ENCODE measurements at places on chromosomes 6 and 20.

GRCh38 chr6:145559836-145560235 is 175.5 kb downstream of the EPM2A start:
- no peak for DNase-seq
- H3K4me1 ChIP-seq, result no peaks in the 10 kb centered on the region
- H3K36me3 ChIP-seq, result no peaks in the 10 kb centered on the region
- no peak overlapping the region for H3K27ac ChIP-seq
- H3K27me3 ChIP-seq, result no peaks in the 10 kb centered on the region
- H3K4me3 ChIP-seq, result no peak overlapping the region

- DNase-seq, result no peak
- H3K36me3 ChIP-seq, result no peaks in the 10 kb centered on the region
- H3K4me3 ChIP-seq, result no peak overlapping the region
Measured at GRCh38 chr6:139712830-139713229, 338.4 kb upstream of the CITED2 start.

DNA sequence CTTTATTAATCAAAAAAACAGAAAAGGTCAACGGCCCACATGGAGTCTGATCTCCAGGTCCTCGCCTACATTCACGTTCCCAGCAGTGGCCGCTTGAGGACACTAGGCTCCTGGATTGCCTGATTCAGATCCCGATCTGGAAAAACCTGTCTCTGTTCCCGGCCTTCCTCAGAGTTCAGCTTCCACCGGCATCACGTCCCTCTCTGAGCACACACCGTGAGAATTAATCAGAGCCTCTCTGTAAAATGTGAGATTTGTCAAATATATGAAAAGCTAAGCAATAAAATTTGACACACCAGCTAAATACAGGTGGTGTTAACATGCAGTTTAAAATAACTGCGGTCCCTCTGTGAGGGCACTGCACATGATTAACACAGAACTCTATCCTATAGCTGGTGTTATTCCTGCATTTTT is 122.8 kb upstream of the COL21A1 start:
- H3K4me3 ChIP-seq, result no peak overlapping the region
- H3K36me3 ChIP-seq, result no peaks in the 10 kb centered on the region
- peak overlapping the region; percentile 41 for H3K27ac ChIP-seq
- H3K4me1 ChIP-seq, result peaks cover 21% of the 10 kb centered on the region
- peak; percentile 62 for DNase-seq

DNA sequence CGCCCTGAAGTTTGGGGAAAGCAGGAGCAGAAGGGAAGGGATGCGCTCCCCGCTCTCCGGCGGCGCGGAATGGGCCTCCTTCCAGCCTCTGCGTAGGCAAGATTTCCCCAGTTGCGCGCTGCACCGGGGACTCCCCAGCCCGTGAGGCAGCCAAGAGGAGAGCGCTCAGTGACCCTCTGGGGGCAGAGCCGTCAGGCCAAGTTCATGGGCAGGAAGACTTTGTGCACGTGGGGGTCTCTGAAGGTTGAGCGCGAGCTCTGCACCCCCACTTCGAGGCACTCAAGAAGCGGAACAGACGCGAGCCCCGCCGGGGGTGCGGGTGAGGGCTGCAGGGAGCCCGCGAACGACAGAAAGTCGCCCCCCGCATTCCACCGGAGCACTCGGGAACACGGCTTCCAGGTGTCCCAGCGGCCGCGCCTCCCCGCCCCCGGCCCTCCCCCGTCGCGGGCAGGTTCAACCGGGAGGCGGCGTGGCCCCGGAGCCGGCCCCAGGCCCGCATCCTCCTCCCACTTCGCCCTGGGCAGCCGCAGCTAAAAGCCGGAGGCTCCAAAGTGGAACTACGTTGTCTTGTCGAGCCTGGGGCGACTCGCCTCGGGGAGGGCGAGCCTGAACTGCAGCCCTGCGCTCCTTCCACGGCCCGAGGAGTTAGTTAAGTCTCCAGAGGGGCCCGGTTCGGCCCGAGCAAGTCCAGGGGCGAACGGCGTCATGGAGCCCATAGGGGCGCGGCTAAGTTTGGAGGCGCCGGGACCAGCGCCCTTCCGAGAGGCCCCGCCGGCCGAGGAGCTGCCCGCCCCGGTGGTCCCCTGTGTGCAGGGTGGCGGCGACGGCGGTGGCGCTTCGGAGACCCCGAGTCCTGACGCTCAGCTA is at the start of gene PPP1R3G:
Gene PPP1R3G (plus strand): TSS at position 561 of the 867 bp plus-strand sequence. CDS start 145 bp downstream, at position 706.
- peaks cover 7% of the 10 kb centered on the region for H3K4me1 ChIP-seq
- peak; percentile 52 for DNase-seq
- H3K4me3 ChIP-seq, result peak within 1 kb of the TSS; percentile 60
- no peaks in the 10 kb centered on the region for H3K36me3 ChIP-seq
- no peaks in the 10 kb centered on the region for H3K27me3 ChIP-seq
